Naive B cell (primary cell): ENCODE measurements at places on chromosomes 7 and 10.

- no peaks in the 10 kb centered on the region for H3K36me3 ChIP-seq
- H3K4me3 ChIP-seq, result no peak overlapping the region
- no peaks in the 10 kb centered on the region for H3K27me3 ChIP-seq
- no peaks in the 10 kb centered on the region for H3K4me1 ChIP-seq
- H3K27ac ChIP-seq, result no peak overlapping the region
Observed at GRCh38 chr10:107098326-107098725, 66.2 kb downstream of the SORCS1 start.

DNA sequence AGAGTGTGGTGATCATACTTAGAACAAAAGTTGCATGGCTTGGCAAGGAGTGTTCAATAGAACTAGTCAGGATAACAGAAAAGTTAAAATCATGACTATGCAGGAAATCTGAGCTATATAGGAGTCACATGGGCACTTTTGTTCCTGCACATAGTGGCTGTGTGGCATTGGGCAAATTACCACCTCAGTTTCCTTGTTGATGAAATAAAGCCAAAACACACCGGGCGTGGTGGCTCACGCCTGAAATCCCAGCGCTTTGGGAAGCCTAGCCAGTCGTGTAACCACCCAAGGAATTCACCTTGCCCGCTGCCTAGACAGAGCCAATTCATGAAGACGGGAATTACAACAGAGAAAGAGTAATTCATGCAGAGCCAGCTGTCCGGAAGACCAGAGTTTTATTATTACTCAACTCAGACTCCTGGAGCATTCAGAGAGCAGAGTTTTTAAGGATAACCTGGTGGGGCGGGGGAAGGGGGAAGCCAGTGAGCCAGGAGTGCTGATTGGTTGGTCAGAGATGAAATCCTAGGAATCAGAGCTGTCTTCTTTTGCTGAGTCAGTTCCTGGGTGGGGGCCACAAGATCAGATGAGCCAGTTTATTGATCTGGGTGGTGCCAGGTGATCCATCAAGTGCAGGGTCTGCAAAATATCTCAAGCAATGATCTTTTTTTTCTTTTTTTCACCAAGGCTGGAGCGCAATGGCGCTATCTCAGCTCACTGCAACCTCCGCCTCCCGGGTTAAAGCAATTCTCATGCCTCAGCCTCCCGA lies 6.4 kb upstream of the MKRN1 start:
- no peak for DNase-seq
- H3K4me3 ChIP-seq, result no peak overlapping the region
- H3K27me3 ChIP-seq, result peaks cover 6% of the 10 kb centered on the region
- H3K4me1 ChIP-seq, result no peaks in the 10 kb centered on the region
- no peaks in the 10 kb centered on the region for H3K36me3 ChIP-seq

DNA sequence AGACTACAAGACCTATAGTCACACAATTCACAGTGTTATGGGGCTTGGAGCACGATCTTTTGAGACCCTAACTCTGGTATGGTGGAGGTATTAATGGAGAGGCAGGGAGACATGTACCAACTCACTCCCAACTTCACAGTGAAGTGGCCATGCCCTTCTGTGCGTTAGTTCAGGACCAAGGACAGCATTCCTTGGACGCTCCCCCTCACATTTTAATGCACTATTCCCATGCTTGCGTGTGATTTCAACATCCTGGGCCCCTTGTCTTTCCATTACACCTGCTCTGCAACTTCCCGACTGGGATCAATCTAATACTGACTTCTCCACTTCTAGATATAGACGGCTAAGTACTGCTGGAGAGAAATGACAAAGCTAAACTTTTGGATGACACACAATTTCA lies 72.7 kb downstream of the PLCE1 start:
- no peak overlapping the region for H3K4me3 ChIP-seq
- no peak overlapping the region for H3K27ac ChIP-seq
- DNase-seq, result no peak

DNA sequence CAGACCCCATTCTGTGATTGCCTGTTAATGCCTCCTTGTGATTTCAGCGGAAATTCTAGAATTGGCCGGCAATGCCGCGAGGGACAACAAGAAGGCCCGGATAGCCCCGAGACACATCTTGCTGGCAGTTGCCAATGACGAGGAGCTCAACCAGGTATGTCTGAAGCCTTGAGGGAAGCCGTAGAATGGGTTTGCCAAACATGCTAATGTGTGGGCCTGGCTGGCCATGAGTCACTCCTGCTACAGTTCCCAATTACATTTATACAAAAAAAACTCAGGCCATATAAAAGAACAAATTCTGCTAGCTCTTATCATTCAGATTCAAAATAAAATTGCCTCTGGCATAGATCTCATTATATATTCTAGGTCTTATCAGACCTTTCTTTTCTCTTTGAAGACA lies 37.4 kb downstream of the MACROH2A2 start:
- H3K4me3 ChIP-seq, result no peak overlapping the region
- no peak overlapping the region for H3K27ac ChIP-seq
- no peak for DNase-seq

DNA sequence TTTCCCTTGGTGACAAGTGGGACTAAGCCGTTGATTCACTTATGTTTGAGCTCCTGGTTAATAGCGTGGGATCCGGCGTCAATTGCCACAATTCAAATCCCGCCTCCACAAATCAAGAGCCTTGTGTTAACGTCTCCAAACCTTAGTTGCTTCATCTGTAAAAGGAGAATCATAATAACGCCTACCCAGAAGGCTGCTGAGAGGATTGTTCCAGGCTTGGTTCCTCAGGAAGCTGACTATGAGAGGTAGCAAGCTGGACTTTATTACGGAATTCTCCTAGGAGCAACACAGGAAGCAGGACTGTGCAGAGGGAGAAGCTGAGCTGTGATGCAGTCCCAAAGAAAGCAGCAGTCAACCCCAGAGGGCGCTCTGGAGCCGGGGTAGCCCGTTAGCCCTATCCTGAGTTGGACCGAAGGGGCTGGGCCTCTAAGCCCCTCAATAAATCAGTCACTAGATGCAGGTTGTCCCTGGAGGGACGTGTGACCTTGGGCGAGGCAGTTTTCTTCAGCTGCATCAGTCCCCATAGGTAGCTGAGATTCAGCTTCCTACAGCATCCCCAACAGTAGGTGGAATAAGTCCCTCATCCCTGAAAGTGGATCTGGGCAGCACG lies 6.9 kb upstream of the BAG3 start:
- no peaks in the 10 kb centered on the region for H3K36me3 ChIP-seq
- DNase-seq, result no peak
- no peak overlapping the region for H3K4me3 ChIP-seq
- H3K4me1 ChIP-seq, result no peaks in the 10 kb centered on the region
- H3K27me3 ChIP-seq, result peaks cover 9% of the 10 kb centered on the region

GRCh38 chr10:128723631-128724205 lies 597.5 kb upstream of the MKI67 start:
- H3K4me1 ChIP-seq, result no peaks in the 10 kb centered on the region
- H3K36me3 ChIP-seq, result no peaks in the 10 kb centered on the region
- no peaks in the 10 kb centered on the region for H3K27me3 ChIP-seq
- no peak overlapping the region for H3K27ac ChIP-seq

GRCh38 chr7:13991791-13992595 lies 2.5 kb upstream of the ETV1 start:
- no peak overlapping the region for H3K27ac ChIP-seq
- no peak overlapping the region for H3K4me3 ChIP-seq
- no peaks in the 10 kb centered on the region for H3K4me1 ChIP-seq
- H3K36me3 ChIP-seq, result no peaks in the 10 kb centered on the region
- DNase-seq, result no peak

DNA sequence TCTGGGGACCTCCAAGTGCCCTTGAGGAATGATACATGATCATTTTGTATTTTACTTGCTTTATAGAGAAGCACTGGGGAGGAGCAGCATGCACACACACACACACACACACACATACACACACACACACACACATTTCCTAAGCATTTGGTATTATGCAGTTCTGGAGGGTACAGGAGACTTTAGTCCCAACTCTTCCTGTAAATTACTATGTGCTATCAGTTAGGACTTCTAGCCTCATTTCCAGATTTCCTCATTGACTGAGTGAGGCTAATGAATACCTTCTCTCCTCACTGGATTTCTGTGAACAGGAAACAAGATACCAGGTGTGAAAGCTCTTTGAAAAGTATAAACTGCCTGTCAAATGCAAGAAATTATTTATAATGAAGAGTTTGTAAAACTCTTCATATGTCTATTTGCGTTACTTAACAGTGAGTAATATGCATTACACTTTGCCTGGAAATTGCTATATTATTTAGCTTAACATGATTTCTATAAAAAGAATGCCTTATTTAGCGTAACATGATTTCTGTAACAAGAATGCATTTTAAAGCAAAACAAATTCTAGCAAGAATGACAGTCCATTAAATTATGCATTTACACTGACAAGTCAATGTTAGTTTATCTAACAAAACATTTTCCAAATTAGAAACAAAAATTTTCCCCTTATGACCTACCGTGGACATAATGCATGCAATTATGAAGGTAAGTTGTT lies 34.2 kb downstream of the ACTA2 start:
- no peak for DNase-seq
- no peak overlapping the region for H3K4me3 ChIP-seq
- no peaks in the 10 kb centered on the region for H3K27me3 ChIP-seq

DNA sequence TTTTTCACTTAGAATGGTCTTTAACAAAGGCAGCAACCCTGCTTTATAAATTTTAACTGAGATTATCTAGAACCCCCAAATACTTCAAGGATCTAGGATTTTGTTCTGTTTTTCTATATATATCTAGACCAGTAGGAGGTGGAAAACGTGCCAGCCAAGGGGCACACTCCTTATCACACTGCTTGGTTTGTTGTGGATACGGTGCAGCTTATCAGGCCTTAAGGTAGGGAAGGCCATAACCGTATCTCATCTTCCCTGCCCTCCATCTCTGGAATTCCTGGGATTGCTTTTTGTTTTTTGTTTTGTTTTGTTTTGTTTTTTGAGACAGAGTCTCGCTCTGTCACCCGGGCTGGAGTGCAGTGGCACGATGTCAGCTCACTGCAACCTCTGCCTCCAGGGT lies 75.4 kb downstream of the MPLKIP start:
- peaks cover 9% of the 10 kb centered on the region for H3K4me1 ChIP-seq
- DNase-seq, result no peak
- no peaks in the 10 kb centered on the region for H3K27me3 ChIP-seq

GRCh38 chr7:127717502-127718339 lies 65.7 kb downstream of the SND1 start:
- H3K27ac ChIP-seq, result no peak overlapping the region
- no peak overlapping the region for H3K4me3 ChIP-seq
- DNase-seq, result no peak
- H3K27me3 ChIP-seq, result no peaks in the 10 kb centered on the region
- H3K4me1 ChIP-seq, result peaks cover 2% of the 10 kb centered on the region

GRCh38 chr10:88243836-88244730 lies 339.0 kb downstream of the RNLS start:
- peaks cover 27% of the 10 kb centered on the region for H3K4me1 ChIP-seq
- DNase-seq, result no peak
- no peaks in the 10 kb centered on the region for H3K27me3 ChIP-seq

DNA sequence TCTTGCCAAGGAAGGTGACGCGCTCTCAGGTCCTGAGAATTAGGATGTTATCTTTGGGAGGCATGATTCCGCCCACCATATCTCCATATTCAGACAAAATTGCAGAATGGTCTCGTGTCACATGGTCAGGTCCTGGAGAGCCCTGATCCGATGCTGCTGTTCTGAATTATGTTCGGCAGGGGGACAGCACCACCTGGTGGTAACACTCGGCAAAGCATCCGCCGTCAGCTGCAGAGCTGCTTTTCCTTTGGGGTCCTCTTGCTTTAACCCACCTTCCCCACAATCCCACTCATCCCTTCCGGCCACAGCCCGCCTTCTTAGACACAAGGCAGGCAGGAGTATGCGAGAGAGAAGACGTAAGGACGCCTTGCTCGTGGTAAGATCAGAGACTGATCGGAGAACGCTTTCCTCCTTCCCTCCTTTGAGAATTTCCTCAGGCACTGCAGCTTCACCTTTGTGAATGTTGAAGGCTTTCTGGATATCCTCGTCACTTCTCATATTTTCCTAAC lies 327.8 kb upstream of the C7orf33 start:
- peak; percentile 60 for DNase-seq
- peak overlapping the region; percentile 82 for H3K4me3 ChIP-seq
- H3K36me3 ChIP-seq, result no peaks in the 10 kb centered on the region
- H3K27ac ChIP-seq, result no peak overlapping the region
- peaks cover 9% of the 10 kb centered on the region for H3K4me1 ChIP-seq
- peaks cover 8% of the 10 kb centered on the region for H3K27me3 ChIP-seq

DNA sequence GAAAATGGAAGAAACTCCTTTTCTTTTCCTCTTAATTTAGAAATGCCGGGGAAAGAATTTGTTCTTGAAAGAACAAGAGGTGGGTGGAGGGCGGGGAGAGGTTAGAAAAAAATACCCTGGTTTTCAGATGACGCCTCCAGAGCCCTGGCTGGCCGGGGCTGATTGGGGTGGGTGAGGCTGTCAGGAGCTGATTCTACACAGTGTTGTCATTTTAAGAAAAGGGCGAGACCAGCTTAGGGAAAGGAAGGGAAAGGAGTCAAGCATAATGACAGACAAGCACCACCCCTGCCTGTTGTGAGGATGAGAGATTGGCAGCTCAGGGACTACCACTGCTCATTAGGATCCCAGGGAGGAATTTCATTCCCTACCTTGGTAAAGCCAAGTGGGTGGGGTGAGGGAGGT lies 9.9 kb upstream of the FAM180A start:
- H3K27ac ChIP-seq, result no peak overlapping the region
- no peak overlapping the region for H3K4me3 ChIP-seq
- DNase-seq, result no peak
- H3K36me3 ChIP-seq, result no peaks in the 10 kb centered on the region
- H3K4me1 ChIP-seq, result no peaks in the 10 kb centered on the region

DNA sequence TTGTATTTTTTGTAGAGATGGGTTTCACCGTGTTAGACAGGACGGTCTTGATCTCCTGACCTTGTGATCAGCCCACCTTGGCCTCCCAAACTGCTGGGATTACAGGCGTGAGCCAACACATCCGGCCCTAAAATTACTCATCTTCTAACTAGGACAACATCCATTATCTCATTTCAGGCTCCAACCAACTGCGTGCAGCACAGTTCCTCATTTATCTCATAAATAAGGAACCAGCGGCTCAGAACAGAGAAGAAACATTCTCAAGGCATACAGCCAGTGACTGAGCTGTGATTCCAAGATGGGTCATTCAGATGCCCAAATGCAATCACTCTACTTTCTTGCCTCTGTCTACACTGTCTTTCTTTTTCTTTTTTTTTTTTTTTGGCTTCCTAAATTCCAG lies 356.1 kb downstream of the ELMO1 start:
- no peaks in the 10 kb centered on the region for H3K27me3 ChIP-seq
- peaks cover 11% of the 10 kb centered on the region for H3K4me1 ChIP-seq
- peaks cover 67% of the 10 kb centered on the region for H3K36me3 ChIP-seq
- DNase-seq, result no peak
- H3K27ac ChIP-seq, result no peak overlapping the region
